ENCODE measurements at places on chromosomes 6 and 20. TPM values are rescaled to one million over a fixed set of nuclear protein-coding genes. Genes with fewer than 3 reads are reported as not detected.

MAP7 gene
- total RNA-seq = 1.3 TPM

PRR18 gene
- total RNA-seq = not detected

HLA-DMA gene
- 1.9 TPM for total RNA-seq

BPIFB1 gene
- total RNA-seq = not detected

CLDN20 gene
- total RNA-seq = not detected

SUMO4 gene
- 2.6 TPM for total RNA-seq

LPIN3 gene
- 5.6 TPM for total RNA-seq

TINAG gene
- total RNA-seq = not detected

MAK gene
- total RNA-seq = not detected

HLA-DMB gene
- total RNA-seq = 1.7 TPM

GNAS-AS1 gene
- total RNA-seq = 0.64 TPM

TRIM31 gene
- not detected for total RNA-seq

PPIL6 gene
- 0.97 TPM for total RNA-seq
